Activated T-helper 2 cell treated with anti-CD3 and anti-CD28 coated beads, Interferon-gamma antibody, Interleukin-2, Interleukin-4, amounts not matched to agents 10 μg/mL and 5 μg/mL and 100 μg/mL, durations not matched to agents 14 hours and 24 hours and 36 hours (primary cell): ENCODE measurements at places on chromosomes 2 and 18.

DNA sequence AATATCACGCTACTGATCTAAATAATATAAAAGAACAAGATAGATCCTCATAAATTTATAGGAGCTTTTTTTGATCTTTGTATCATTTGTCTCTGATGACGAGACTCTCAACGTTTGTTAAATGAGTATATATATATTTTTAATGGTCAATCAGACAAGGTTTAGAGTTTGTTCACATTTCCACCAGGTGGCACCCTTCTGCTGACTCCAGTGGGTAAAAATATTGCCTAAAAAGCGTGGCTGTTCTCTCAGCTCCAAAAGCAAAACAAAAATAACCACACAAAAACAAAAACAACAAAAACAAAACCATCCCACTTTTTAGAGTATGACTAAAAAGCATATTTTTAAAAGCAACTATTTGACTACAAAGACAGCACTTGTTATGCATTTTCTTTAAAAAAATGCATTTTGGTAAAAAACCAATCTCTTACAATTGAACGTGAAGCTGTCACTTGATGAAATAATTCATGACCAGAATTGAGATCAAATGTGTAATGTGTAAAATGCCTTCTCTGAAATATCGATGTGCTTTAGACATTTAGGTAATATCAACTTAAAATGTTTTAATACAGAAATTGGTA lies 723.2 kb downstream of the DPP10 start:
- DNase-seq, result no peak

GRCh38 chr2:241813644-241814392 lies 4.8 kb downstream of the NEU4 start:
- no peak for DNase-seq

DNA sequence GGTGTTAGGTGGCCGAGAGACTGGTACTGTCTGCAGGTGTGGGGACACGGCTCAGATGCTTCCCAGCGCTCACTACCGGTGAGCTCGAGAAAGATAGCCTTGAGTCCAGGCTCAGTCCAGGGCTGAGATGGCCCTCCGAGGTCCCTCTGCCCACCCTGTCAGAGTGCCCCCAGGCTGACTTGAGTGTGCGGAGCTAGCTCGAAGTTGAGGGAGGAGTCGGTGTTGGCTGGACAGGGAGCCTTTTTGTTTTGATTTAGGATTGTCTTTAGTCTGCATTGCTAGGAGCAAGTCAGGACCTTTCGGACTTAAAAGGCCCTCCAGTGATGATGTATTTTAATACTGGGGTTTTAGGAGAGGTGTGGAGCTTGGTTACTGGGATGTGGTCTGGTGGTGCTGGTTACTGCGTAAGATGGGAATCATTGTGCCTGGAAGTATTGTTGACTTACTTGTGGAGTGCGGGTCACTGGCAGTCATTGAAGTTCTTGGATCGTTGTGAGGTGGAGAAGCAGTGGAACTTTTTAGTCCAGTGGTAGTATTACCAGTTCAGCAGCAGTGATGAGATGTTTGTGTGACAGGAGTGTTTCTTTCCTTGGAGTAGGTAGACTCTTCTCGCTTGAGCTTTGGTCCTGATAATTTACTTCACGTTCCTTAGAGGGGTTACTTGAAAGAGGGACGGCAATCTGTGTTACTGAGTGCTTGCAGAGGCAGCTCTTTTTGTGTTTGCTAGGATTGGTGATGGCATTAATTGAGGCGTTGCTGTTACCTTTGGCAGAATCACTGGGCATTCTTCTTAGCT lies 633 bp downstream of the KIAA1328 start:
- DNase-seq, result no peak

GRCh38 chr18:11071300-11071699 lies 78.1 kb downstream of the PIEZO2 start:
- no peak for DNase-seq

GRCh38 chr2:215409331-215410127 lies 26.3 kb downstream of the FN1 start:
- no peak for DNase-seq

GRCh38 chr2:45409677-45410076 lies 201.4 kb downstream of the SRBD1 start:
- no peak for DNase-seq

DNA sequence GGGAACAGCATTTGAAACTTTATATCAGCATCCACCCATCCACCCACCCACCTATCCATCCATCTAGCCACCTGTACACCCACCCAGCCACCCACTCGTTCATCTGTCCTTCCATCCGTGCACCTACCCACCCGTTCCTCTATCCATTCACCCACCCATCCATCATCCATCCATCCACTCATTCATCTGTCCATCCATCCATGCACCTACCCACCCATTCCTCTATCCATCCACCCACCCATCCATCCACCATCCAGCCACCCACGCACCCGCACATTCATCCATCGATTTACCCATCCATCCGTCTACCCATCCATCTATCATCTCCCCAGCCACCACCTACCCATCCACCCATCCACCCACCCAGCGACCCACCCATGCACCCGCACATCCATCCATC lies 24.8 kb downstream of the LDLRAD4 start:
- DNase-seq, result no peak

DNA sequence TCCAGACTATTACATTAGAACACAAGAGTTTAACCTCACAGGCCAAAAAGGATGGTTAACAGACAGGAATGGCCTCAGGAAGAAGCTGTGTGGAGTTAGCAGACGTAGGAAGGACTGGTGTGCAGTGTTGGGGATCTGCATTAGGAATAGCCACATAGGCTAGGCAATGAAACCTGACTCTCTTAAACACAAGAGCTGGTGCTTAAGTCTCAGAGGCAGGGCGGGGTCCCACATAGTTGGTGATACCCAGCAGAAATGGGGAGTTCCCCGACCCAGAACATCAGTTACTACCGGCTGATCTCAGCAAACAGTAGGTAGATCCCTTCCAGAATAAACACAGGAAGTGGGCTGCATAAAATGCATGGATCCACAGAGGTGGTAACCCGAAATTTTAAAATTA lies 64.1 kb downstream of the CCDC93 start:
- no peak for DNase-seq

DNA sequence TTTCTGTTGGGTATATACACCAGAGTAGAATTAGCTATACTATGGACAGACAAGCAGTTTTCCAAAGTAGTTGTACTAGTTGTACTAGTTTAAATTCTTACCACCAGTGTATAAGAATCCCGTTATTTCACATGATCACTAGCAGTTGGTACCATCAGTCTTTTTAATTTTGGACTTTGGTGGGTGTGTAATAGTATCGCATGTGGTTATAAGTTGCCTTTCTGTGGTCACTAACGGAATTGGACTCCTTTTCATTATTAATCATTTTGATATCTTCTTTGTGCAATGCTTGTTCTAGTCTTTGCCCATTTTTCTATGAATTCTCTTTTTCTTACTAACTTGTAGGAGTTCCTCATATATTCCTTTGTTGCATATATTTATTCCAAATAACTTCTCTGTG lies 89.8 kb downstream of the ASXL2 start:
- no peak for DNase-seq

- no peak for DNase-seq
Observed at GRCh38 chr18:56747032-56747658, 96.0 kb downstream of the WDR7 start.

DNA sequence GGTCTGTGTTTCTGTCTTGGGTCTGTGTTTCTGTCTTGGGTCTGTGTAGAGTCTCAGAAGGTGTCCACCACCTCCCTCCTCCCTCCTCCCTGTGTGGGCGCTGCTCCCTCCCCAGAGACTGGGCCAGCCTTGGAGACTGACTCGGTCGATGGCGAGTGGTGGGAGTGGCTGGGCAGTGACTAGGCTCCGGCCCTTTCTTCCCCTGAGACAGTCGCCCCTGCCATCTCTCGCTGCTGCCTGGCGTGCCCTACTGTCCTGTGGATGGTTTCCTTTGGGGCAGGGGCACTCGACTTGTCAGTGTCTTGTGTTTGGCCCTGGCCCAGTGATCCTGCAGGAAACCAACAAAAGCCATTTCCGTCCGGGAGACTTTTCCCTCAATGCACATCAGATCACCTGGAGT lies 215.8 kb downstream of the NDUFA10 start:
- DNase-seq, result no peak
